ENCODE measurements at places on chromosomes 7 and 10.

- no peak for DNase-seq
Observed at GRCh38 chr10:20100171-20100570, 283.9 kb downstream of the PLXDC2 start.

DNA sequence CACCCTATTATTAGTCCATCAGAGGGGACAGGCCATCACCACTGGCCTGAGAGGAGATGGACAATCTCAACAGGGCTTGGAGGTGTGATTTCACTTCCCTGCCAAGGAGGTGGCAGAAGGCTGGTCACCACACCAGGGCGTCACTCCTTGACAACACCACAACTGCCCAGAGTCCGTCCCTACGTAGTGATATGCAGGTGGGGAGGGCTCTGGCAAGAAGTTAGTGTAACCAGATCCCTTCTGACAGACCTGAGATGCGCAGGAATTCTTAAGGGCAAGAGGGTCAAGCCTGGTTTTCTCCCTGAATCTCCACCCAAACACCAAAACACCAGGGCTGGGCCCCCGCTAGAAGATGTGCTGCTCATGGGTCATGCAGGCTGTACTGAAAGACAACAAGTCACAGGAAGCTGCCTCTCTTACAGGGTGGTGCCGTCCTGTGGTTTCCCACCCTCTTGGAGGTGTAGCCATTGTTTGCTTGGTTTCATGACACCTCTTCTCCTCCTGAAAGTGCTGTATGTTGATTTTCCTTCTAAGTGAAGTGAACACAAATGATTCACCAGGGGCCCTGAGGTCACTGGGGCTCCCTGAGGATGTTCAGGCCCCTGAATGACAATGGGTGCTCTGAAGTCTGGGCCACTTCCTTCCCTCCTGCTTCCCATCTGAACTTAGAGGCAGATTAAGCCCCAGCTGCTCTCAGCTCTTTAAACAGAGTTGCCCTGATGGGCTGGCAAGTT lies 27.1 kb downstream of the ATXN7L1 start:
- no peak for DNase-seq

DNA sequence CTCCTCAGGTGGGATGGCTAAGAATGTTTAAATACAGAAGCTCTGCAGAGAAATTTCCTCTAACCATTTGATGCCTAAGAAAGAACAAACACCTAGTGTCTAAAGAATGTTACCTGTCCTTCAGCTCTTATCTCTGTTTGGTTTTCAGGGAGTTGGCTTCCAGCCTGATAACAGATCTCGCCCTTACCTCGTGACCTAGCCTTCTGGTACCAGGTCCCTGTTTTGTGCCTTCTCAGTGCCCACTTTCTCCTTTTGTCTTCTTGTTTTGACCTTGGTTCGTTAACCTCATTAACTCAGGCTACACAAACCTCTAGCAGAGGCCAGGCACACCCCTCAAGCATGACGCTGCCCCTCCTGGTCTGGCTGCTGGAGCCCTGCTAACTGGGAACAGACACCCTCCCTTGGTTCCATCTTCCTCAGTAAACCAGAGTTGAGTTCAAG lies 16.1 kb upstream of the RAB11FIP2 start:
- no peak for DNase-seq

DNA sequence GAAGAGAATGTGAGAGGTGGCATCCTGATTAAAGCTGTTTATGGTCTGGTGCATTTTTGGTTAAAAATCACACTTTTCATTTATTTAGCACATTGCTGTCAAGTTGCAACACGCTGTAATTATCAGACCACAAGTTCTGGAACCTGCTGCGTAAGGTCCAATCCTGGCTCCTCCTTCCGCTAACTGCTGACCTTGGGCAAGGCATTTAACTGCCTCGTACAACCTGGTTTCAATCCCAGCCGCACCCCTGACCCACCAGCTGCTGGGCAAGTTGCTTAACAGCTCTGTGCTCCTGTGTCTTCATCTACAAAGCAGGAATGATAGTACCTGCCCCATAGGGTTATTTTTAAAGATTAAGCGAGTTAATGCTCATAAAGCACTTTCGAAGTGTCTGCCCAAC lies 281.8 kb downstream of the PAXIP1 start:
- DNase-seq, result peak; percentile 79

DNA sequence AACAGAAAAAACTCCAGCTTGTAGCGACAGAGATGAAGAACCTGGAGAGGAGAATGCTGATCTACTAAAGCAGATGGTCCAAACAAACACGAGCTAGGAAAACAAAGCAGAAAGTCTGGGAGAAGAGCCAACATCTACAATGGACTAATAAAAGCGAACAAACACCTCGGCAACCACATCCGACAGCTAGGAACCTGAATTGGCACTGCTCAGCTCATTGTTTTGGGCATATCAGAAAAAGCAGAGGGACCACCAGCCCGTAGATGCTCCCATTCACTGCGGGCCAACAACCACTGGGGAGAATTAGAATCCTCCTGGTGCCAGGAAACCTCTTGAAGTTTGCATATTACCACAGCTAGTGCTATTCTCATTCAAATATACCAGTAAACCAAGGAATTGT lies 204.7 kb downstream of the NXPH1 start:
- DNase-seq, result peak; percentile 94

DNA sequence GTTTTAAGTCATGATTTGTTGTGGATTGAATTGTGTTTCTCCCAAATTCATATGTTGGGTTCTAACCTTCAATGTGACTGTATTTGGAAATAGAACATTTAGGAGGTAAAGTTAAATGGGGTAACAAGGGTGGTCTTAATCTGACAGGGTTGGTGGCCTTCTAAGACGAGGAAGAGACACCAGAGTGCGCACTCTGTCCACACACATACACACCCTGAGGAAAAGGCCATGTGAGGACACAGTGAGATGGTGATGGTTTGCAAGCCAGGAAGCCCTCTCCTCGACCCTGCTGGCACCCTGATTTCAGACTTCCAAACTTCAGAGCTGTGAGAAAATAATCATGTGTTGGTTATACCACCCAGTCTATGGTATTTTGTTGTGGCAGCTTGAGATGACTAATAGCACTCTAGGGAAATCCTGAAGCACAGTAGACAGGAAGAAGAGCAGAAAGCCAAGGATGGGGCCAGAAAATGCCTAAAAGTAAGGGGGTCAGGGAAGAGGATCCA lies 28.0 kb upstream of the SEM1 start:
- no peak for DNase-seq

GRCh38 chr7:55405856-55406541 lies 40.9 kb downstream of the LANCL2 start:
- no peak for DNase-seq

DNA sequence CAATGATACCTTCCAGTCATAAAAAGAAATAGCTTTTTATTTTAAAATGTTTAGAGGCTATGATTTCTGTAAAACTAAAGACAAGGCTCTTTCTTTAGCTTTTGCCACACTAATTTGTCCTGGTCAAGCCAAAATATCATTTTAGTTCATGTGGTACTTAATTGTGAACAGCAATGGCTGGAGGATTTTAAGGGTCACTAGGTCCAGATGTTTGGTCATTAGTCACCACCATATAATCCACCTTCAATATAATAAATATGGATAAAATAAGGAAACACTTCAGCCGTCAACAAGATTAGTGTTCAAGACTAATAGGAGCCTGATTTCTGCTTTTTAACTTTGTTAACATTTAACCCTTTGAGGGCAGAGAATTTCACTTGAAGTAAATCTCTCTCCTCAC lies 50.0 kb upstream of the HGF start:
- no peak for DNase-seq

DNA sequence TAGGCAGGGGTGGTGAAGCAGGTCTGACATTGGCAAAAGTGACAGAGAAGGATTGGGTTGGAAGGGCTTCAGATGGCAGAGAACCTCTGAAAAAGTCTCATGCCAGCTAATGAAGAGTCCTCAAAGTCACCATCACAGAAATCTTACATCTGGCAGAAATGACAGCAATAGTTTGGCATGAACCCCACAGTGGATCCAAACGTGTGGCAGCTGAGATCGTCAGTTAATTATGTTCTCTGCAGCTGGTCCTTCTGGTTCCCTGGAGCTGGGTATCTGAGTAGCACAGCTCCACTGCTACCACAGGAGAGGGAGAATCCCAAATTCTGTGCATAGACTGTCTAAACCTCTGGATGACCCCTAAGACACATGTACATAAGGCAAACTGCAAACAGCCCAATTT lies 73.4 kb downstream of the ALOX5 start:
- no peak for DNase-seq
